Mammary microvascular endothelial cell (primary cell): ENCODE measurements at places on chromosomes 3 and 15. TPM values are rescaled to one million over a fixed set of nuclear protein-coding genes. Genes with fewer than 3 reads are reported as not detected.

UQCC5 gene
- total RNA-seq = 0.59 and 9.9 TPM in 2 replicates

ELL3 gene
- total RNA-seq = 1.8 and 3.1 TPM in 2 replicates

TRIM42 gene
- not detected in 2 replicates for total RNA-seq

GOLGA8R gene
- 0.20 TPM in 1 of 2 replicates, not detected in the other for total RNA-seq

CHRNA7 gene
- 0.64 and 0.73 TPM in 2 replicates for total RNA-seq

JAGN1 gene
- 46.4 and 59.2 TPM in 2 replicates for total RNA-seq

MORC1 gene
- not detected in 2 replicates for total RNA-seq

KCNH8 gene
- total RNA-seq = not detected in 2 replicates

TGM5 gene
- not detected in 2 replicates for total RNA-seq

CPN2 gene
- total RNA-seq = not detected in 2 replicates

NDN gene
- total RNA-seq = 16.1 and 16.9 TPM in 2 replicates

MOBP gene
- under 0.01 and 0.05 TPM in 2 replicates for total RNA-seq

SKOR1 gene
- not detected in 2 replicates for total RNA-seq

SATB1 gene
- 1.6 and 3.1 TPM in 2 replicates for total RNA-seq

PRICKLE2 gene
- 0.84 and 1.9 TPM in 2 replicates for total RNA-seq

IL17RD gene
- 0.20 and 1.8 TPM in 2 replicates for total RNA-seq

IL5RA gene
- not detected in 2 replicates for total RNA-seq

CHRD gene
- 0.07 and 1.7 TPM in 2 replicates for total RNA-seq

CNTN3 gene
- not detected in 2 replicates for total RNA-seq

CEMIP gene
- total RNA-seq = 0.10 and 0.67 TPM in 2 replicates

ZNF639 gene
- total RNA-seq = 30.2 and 37.6 TPM in 2 replicates

GPR62 gene
- 0.20 TPM in 1 of 2 replicates, not detected in the other for total RNA-seq

TSPAN3 gene
- total RNA-seq = 287 and 304 TPM in 2 replicates

FAM3D gene
- total RNA-seq = not detected in 2 replicates

TMCO5A gene
- total RNA-seq = not detected in 2 replicates

INKA1 gene
- total RNA-seq = 12.7 and 17.6 TPM in 2 replicates

OR5K2 gene
- not detected in 2 replicates for total RNA-seq

MESP2 gene
- not detected in 2 replicates for total RNA-seq

IL12A gene
- 2.3 and 6.7 TPM in 2 replicates for total RNA-seq

ALDH1L1 gene
- total RNA-seq = not detected in 2 replicates

UBAP1L gene
- total RNA-seq = 0.20 and 1.3 TPM in 2 replicates

ERICH6 gene
- total RNA-seq = not detected in 2 replicates

BFSP2 gene
- total RNA-seq = not detected in 2 replicates

PLA2G4D gene
- total RNA-seq = not detected in 2 replicates

TMEM108 gene
- 0.67 and 1.4 TPM in 2 replicates for total RNA-seq

PLSCR5 gene
- total RNA-seq = not detected in 2 replicates

CAPN3 gene
- 0.54 and 0.67 TPM in 2 replicates for total RNA-seq

TRPM1 gene
- under 0.01 and 0.60 TPM in 2 replicates for total RNA-seq

DPPA2 gene
- total RNA-seq = not detected in 2 replicates
